ENCODE measurements at places on chromosomes 4 and X.

- DNase-seq = no peak
Observed at GRCh38 chr4:91795947-91796346, 507.8 kb upstream of the GRID2 start.

DNA sequence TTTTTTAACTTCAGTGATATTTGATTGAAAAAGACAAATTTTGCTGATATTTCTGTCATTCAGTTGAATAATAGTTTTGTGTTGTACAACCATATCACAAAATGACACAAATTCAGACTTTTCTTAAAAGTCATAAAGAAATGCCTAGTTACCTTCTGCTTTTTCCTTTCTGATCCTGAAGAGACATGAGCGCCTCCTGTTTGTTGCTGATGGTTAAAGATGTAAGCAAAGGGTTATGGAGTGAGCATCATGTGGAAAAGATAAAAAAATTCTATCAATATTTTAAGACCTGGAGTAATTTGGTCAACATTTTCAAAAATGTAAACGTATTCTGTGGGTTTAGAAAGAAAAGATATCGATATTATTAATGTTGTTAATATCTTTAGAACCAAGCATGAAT is 669.9 kb upstream of the NR3C2 start:
- no peak for DNase-seq

DNA sequence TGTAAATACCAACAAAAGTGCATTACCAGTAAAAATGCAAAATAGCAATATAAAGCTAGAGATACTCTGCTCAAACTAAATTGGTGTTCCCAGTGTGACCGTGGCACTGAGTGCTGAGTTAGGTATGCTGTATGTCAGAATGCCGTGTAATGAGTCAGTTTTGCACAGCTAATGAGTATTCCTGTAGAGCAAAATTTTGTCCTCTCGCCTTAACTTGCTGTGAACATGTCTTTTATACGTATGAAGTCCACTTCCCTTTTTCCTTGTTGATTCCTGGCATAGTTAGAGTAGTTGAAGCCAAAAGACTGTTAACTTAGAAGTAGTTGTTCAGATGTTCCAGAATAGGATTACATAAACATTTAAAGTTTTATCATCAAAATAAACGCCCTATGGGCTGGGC is 11.5 kb downstream of the DCLK2 start:
- no peak for DNase-seq

DNA sequence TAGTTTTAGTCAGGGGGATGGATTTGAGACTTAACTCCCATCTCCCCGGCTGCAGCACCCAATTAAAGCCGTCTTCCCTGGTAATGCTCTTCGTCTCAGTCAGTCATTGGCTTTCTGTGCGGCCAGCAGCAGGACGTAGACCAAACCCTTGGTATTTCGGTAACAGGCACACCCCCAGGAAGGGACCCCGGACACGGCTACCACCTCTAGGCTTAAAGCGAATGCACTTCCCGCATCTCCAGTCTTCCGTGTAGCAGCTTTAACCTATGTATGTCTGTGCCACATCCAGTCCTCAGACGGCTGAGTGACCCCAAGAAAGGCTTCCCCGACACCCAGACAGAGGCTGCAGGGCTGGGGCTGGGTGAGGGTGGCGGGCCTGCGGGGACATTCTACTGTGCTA is 1.5 kb upstream of the CTAG2 start:
- DNase-seq = no peak

GRCh38 chr4:137226900-137227299 is 305.4 kb downstream of the PCDH18 start:
- no peak for DNase-seq

DNA sequence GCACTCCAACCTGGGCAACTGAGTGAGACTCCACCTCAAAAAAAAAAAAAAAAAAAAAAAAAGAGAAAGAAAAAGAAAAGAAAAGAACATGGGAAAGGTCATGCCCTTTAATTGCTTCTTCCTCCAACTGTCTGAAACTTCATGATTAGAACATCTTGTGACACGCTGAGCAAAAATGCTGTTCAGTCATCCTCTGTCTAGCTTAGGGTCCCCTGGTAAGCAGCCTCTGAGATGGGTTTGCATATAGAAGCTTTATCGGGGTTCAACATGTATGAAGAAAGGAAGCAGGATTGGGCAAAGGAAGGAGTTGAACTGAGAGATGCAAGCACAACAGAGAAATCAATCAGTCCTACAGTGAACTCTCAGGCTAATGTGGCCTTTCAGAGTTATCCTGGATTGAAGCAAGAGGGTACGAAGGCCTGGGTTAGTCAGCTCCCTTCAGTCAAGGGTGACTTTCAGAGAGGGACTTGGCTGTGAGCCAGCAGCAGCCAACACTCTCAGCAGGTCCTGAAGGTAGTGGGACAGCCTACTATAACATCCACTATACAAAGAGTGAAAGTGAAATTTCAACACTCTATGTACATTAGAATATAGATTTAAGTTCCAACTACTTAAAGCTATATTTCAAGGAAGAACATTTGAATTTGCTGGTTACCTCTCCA is 11.4 kb downstream of the MAOB start:
- DNase-seq = no peak

- DNase-seq = no peak
Observed at GRCh38 chr4:48660347-48660746, 119.7 kb downstream of the FRYL start.

- peak; percentile 71 for DNase-seq
Observed at GRCh38 chrX:145821291-145821897, 3.8 kb downstream of the SLITRK2 start.

- no peak for DNase-seq
Observed at GRCh38 chr4:152953514-152953913, 17.4 kb downstream of the FHDC1 start.

DNA sequence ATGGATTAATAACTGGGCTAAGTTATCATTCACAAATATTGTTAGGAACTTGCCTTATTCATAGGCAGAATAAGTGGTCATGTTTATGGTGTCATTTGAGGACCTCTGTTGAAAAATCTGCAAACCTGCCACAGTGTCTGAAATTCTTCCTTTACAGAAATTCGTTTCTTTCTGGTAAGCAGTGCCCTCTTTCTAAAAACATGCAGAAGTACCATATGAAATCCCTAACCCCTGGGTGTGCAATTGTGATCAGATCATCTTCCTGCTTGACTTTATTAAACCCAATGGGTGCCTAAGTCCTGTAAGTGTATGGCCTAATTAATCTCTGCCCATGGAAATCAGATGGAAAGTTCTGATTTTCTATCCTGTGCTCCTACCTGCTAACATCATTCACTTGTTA is 4.4 kb upstream of the HTATSF1 start:
- no peak for DNase-seq

- no peak for DNase-seq
Observed at GRCh38 chrX:16177260-16177659, 10.0 kb downstream of the MAGEB17 start.

DNA sequence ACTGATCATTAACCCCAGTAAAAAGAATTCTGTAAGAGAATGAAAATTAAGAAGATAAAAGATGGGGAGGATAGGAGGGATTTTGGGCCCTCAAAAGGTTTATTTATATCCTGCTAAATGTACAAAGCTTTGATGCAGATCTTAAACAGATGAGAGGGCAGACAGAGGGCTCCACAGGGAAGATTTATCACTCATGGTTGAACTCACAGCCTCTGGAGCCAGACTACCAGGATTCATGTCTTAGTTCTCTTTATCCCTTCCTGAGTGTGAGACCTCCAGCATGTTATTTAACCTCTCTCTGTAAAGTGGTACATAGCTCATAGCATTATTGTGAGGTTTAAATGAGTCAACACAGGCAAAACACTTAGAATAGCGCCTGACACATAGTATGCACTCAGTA is 74.4 kb downstream of the SOWAHB start:
- no peak for DNase-seq

DNA sequence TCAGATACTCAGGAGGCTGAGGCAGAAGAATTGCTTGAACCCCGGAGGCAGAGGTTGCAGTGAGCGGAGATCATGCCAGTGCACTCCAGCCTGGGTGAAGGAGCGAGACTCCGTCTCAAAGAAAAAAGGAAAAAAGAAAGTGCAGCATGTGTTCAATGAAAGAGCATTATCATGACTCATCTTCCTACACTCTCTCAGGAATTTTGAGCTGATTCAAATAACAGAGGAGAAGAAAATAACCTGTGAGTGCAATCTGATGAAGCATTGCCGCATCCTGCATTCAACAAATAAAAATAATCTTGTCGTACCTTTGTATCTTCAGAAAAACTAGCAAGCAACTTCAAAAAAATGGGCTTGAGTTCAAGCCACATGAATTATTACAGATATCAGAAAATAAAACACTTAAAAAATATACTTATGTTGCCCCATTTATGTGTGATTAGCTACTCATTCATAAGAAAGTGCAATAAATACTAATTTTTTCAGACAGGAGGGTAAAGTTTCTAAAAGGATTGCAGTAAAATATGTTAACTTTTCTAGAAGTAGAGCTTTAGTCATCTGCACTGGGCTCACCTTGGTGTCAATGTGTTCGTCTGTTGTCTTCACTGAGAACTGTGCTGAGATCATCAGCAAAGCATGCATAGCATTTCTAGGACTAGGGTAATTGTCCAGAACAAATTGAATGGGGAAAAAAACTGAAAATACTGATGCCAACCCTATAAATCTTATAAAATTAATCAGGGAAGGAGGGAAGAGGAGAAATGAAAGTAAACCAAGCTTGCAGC is 90.4 kb upstream of the VCX3B start:
- DNase-seq = no peak

DNA sequence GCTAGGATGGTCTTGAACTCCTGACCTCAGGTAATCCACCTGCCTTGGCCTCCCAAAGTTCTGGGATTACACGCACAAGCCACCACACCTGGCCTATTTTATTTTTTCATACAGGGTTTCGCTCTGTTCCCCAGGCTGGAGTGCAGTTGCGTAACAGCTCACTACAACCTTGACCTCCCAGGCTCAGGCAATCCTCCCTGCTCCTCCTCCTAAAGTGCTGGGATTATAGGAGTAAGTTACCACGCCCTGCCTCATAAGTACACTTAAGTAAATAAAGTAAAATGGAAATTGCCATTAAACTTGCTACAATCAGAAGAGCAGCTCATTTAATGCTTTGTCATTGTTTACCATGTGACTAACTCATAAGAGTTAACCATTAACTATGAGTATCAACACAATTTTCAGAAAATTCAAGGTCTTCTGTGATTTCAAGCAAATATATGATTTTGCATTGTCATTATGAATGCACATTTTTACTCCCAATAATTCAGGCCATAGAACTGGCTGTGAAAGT is 12.3 kb downstream of the UGDH start:
- no peak for DNase-seq

GRCh38 chr4:94931626-94932025 is 173.9 kb downstream of the BMPR1B start:
- no peak for DNase-seq

GRCh38 chr4:35365186-35365585 is 879.1 kb downstream of the ARAP2 start:
- DNase-seq = no peak

DNA sequence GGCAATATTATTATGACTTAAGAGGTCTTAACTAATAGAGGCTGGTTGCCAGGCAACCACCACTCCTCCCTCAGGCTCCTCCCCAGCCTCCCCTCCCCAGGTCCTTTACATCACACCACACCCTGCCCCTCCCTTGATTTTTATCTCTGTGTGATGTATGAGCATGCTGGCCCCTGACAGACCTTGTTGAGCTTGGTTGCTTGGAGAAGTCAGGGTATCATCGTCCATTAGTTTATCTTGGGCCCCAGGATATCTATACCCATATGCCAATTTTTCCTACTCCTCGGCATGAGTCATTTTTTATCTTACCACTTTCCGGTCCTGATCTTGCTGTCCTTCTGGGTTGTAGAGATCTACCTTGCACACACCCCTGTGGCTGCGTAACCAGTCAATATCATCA is 2.5 kb downstream of the AKAP4 start:
- DNase-seq = no peak

DNA sequence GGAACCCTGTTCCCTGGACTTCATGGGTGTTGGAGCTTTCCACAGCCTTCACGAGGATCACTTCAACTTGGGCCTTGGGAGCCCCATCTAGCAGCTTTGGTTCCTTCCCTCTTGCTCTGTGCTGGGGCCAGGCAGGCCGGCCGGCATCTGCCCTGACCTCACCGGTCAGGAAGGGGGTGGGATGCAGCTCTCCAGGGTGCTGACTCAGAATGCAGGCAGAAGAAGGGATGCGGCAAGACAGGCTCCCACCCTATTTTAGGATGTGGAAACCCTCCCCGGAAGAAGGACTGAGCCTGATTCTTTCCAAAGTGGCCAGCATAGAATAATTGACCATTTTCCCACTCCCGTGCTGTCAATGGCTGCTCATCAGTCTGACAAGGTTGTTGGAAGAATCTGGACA is 47.1 kb downstream of the FHDC1 start:
- peak; percentile 67 for DNase-seq

DNA sequence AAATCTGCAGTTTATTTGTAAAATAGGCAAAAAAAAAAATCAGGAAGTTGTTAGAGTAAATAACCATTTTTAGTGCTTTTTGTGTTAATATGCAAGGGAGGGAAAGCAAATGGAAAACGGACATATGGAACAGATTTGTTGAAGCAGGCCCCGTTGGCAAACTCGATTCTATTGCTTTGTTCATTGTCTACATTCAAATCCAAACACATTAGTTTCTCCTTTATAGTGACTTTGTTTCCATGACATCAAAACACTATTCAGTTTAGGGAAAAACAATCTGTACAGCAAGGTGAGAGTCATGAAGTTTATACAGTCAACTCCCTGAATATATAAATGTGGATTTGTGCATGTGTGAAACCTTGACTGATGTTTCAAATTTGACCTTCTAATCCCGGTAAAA is 142.2 kb downstream of the FAM47A start:
- DNase-seq = no peak

DNA sequence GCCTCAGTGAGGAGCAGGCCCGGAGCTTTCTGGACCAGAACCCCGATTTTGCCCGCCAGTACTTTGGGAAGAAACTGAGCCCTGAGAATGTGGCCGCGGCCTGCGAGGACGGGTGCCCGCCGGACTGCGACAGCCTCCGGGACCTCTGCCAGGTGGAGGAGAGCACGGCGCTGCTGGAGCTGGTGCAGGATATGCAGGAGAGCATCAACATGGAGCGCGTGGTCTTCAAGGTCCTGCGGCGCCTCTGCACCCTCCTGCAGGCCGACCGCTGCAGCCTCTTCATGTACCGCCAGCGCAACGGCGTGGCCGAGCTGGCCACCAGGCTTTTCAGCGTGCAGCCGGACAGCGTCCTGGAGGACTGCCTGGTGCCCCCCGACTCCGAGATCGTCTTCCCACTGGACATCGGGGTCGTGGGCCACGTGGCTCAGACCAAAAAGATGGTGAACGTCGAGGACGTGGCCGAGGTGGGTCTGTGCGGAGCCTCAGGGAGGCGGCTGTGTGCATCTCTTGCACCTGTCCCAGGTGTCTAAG is 323 bp downstream of the PDE6B start:
- DNase-seq = peak; percentile 22

DNA sequence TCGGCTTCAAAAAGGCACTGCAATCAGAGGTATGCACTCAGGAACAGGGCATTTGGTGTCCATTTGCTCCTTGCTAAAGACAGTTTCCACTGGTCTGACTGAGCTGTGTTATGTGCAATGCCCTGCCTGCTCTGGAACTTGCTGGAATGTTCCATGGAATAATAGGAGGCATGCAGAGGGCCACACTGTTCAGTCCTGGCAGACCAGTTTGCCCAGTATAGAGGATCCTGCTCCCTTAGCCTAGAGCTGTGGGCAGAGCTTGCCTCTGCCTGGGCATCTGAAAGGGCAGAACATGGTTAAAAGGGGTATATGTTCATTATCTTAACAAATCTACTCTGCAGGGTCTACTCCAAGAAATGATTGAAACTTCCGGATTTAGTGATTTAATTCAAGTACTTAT is 27.8 kb upstream of the CD99L2 start:
- DNase-seq = no peak
